ENCODE measurements at places on chromosomes 4 and X. TPM values are rescaled to one million over a fixed set of nuclear protein-coding genes. Genes with fewer than 3 reads are reported as not detected.
A peak's percentile ranks its signal among the peaks of the same experiment; 100 is the strongest.

Gene SOD3
- 22.3 TPM for total RNA-seq

DNA sequence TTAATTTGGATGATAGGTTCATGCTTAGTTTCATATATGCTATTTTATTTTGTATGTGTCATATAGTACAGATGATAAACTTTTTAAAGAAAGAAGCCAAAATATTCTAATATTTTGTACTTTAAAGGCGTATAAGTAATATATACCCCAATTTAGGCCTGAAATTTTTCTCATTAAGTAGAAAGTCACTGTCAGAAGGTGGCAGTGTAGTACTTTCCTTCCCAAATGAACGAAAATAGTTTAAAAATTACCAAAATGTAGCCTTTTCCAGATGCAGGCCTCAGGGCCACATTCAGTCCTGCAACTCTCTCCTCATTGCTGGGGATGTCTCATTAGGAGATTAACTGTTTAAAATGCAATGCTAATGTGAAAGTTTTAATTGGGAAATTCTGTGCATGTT lies 1263.6 kb downstream of the C4orf33 start:
- no peak for DNase-seq
- H3K4me1 ChIP-seq = no peaks in the 10 kb centered on the region
- H3K27ac ChIP-seq = no peak overlapping the region
- H3K36me3 ChIP-seq = no peaks in the 10 kb centered on the region

GRCh38 chr4:177393236-177393635 lies 49.0 kb downstream of the AGA start:
- no peaks in the 10 kb centered on the region for H3K4me1 ChIP-seq
- no peaks in the 10 kb centered on the region for H3K36me3 ChIP-seq
- H3K27me3 ChIP-seq = no peaks in the 10 kb centered on the region
- no peak for DNase-seq

DNA sequence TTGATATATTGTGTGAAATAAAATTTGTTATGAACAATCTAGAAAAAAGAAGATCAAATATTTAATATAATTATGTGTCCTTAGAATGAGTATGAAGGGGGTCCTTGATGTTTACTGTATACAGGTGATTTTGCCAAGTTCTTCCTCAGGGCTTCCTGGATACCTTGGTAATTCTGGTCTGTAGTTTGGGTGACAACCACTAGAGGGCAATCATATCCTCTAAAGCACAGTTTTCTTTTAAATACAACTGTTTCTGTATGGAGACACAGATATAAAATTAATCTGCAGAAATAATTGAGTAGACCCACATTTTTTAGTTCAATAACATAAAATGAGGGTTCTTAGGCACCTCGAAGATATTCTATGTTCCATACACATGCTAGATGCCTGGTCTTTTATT lies 157.7 kb downstream of the SPANXN1 start:
- peak; percentile 23 for DNase-seq
- H3K27ac ChIP-seq = no peak overlapping the region
- no peaks in the 10 kb centered on the region for H3K4me1 ChIP-seq
- H3K27me3 ChIP-seq = no peaks in the 10 kb centered on the region
- no peaks in the 10 kb centered on the region for H3K36me3 ChIP-seq

DNA sequence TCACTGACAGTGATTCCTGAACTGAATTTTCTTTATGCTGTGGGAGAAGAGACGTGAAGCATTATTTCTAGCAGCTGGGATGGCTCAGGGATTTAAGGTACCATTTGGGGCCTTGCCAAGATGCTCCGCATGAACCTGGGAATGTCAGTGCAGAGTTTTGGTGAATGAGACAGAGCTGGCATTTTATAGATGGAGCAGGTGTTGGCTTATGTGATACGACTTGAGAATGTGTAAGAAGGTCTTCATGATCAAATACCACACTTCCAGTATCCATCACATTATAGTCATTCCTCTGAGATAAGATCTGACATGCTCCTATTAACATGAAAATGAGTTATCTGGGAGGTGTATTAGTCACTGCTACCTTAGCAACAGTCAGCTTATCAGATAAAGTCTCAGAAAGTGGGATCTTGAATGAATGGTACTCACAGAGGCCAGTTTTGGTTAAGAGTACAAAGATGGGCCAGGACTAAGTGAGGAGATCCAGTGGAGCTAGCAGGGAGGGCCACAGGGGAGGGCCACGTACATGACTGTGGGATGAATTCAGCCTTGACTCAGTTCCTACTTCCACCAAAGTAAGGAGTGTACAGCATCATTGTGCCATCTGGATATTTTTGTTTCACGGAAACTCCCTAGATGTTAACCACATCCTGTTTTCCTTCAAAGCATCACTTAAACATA lies 116.7 kb downstream of the SPCS3 start:
- H3K4me1 ChIP-seq = no peaks in the 10 kb centered on the region
- no peak overlapping the region for H3K4me3 ChIP-seq
- H3K27ac ChIP-seq = no peak overlapping the region
- no peaks in the 10 kb centered on the region for H3K36me3 ChIP-seq
- no peaks in the 10 kb centered on the region for H3K27me3 ChIP-seq

GRCh38 chrX:72536542-72536941 lies 36.1 kb downstream of the HDAC8 start:
- H3K27me3 ChIP-seq = no peaks in the 10 kb centered on the region
- DNase-seq = no peak
- no peaks in the 10 kb centered on the region for H3K36me3 ChIP-seq
- H3K4me1 ChIP-seq = no peaks in the 10 kb centered on the region
- no peak overlapping the region for H3K27ac ChIP-seq

- no peaks in the 10 kb centered on the region for H3K4me1 ChIP-seq
- H3K36me3 ChIP-seq = no peaks in the 10 kb centered on the region
- no peaks in the 10 kb centered on the region for H3K27me3 ChIP-seq
- H3K27ac ChIP-seq = no peak overlapping the region
- H3K4me3 ChIP-seq = no peak overlapping the region
Observed at GRCh38 chr4:109494563-109494962, 60.9 kb downstream of the SEC24B start.
